ENCODE measurements at places on chromosomes 4 and X.

GRCh38 chr4:182065255-182065654 lies 177.9 kb upstream of the TENM3 start:
- no peak for DNase-seq

- DNase-seq, result no peak
These were observed 481.9 kb downstream of the ACTRT1 start for GRCh38 chrX:127570276-127570675.

- no peak for DNase-seq
These were observed 295.4 kb downstream of the CFAP47 start for GRCh38 chrX:36214924-36215323.

DNA sequence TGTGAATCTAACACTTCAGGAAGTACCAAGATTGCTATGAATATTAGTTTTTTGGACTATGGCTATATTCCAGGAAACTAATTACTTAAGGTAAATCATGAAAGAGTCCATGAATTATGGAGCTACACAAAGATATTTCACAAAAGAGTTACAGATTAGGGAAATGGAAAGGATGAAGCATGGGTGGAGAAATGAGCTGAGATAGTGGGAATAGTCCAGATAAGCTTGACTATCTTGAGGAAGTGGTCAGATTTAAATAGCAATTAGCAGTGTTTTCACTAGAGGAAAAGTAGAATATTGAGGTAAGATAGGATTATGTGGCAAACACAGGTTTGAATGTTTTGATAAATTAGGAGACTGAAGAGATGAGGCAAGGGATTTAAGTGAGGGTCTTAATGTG lies 42.1 kb upstream of the C1GALT1C1 start:
- no peak for DNase-seq

DNA sequence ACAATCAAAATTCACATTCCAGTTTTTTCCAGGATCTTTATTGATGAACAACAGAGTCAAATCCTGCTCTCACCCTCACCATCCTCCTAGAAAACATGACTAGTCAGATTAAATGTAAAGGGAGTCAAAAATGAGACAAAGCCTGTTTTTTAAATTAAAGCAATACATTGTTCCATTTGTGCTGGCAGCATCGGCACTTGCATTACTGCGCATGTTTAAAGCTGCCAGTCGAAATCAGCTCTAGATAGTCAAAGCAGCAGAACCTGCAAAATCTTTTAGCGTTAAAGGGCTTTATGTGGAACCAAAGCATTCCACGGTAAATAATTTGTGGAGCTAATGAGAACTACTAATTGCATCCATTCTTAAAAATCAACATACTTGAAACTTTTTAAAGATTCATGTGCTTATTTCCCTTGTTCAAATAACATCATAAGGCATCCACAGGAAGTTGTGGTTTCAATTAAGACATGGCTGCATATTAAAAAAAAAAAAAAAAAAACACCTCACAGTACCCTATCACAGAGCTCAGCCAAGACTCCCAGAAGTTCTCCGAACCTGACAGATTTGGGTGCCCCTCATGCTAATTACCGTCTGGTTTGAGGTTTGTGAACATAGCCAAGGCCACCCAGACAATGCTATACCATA lies 82.2 kb downstream of the SH3KBP1 start:
- DNase-seq, result peak; percentile 43

GRCh38 chrX:68375803-68376202 lies 57.5 kb downstream of the OPHN1 start:
- DNase-seq, result no peak

DNA sequence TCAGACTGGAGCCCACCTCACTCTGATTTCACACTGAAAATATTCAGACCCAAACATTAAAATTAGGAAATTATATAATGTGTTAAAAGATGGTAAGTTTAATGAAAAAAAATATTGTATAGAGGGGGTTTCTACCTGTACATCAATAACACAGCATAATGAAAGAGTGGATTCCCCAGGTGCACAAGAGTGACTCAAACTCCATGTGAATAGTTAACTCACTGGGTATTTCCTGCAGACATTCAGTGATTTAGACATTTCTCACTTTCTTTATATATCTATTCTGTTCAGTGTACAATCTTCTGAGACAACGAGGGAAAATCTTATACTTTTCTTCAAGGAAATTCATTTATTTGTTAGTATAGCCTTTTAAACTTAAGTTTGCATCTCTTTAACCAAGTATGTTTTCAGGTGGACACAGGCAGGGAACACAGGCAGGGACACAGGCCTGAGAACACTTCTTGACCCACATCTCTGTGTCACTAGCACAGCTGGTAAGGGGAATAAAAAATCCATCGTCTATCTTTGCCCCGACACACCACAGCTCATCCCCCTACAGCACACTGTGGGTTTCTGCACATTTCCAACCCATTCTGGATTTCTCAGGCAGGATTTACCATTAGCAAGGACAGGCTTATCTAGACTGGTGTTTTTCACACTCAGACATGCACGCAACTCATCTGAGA lies 525.5 kb upstream of the BOD1L1 start:
- DNase-seq, result no peak

- DNase-seq, result no peak
These were observed 105.8 kb downstream of the NFKB1 start for GRCh38 chr4:102606846-102607450.

DNA sequence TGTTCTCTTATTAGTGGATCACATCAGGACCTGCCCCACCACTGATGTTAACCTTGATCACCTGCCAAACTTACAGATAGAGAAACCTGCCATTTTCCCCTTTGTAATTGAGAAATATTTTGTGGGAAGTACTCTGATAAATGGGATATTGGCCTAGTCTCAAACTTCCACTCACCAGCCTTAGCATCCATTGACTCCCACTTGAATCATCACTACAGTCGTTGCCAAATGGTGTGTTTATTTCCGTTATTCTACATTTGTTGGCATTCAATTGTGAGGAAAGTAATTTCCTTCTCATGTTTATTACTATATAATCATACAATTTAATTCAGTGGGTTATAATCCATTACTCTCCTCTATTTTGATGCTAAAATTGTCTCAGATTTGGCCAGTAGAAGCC lies 156.4 kb upstream of the CXCL13 start:
- no peak for DNase-seq

DNA sequence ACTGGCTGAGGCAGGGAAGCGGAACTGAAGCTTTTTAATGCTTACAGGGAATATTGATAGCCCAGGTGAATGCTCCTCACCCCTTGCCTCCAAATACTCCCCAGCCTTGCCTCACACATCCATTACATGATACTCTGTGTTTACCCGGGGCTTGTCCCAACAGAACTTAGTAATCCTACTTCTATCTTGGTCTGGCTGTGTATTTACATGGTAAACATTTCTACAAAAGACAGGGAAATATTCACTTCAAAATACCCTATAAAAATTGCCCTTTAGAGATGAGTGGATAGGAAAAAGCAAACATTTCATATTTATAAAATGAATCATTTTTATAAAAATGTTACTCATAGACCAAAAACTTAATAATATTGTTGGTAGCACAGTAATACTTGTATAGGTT lies 120.1 kb downstream of the NHS start:
- no peak for DNase-seq

DNA sequence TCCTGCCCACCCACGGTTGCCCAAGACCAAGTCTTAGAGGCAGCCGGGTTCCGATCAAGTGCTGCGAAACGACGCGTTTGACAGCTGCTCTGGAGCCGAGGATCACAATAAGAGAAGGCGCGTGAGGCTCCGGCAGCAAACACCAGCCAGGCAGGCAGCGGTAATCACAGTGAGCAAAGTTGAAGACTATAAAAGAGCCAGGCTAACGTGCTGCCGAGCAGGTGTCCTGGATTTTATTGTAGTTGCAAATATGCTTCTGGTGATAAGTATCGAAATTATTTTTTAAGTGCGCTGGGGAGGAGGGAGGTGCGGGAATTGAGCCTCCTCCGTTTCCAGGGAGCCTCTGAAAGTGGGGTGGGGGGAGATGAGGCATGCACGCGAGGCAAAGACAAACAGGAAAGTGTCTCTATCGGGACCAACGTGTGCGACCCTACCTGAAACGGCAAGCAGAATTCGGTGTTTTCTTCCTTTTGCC lies 590 bp downstream of the GABRA2 start:
- no peak for DNase-seq

DNA sequence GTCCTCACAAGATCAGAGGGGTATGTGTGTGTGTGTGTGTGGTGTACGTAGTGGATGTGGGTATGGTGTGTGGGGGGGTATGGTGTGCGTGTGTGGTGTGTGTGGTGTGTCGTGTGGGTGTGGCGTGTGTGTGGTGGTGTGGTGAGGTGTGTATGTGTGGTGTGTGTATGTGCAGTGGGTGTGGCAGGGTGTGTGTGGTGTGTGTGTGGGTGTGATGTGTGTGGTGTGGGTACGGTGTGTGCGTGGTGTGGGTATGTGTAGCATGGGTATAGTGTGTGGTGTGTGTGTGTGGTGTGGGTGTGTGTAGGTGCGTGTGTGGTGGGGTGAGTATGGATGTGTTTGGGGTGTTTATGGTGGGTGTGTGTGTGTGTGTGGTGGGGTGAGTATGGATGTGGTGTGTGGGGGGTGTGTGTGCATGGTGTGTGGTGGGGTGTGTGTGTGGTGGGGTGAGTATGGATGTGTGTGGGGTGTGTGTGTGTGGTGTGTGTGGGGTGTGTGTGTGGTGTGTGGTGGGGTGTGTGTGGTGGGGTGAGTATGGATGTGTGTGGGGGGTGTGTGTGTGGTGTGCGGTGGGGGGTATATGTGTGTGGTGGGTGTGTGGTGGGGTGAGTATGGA lies 182.0 kb downstream of the PALLD start:
- DNase-seq, result no peak

DNA sequence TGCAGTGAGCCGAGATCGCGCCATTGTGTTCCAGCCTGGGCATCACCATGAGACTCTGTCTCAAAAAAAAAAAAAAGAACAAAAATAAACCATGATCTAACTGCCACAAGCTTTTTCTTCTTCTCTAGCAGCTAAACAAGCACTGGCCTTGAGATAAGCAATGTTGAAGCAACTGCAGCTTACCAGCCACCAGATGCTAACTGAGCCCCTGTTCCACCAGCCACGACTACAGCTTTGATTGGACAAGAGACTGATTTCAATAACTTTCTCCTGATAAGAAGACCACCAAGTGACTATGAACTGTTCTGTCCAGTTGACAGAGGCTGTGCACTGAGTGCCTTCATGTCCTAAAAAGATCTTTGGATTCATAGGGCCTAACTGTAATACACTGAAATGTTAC lies 58.5 kb downstream of the DCTD start:
- DNase-seq, result no peak

DNA sequence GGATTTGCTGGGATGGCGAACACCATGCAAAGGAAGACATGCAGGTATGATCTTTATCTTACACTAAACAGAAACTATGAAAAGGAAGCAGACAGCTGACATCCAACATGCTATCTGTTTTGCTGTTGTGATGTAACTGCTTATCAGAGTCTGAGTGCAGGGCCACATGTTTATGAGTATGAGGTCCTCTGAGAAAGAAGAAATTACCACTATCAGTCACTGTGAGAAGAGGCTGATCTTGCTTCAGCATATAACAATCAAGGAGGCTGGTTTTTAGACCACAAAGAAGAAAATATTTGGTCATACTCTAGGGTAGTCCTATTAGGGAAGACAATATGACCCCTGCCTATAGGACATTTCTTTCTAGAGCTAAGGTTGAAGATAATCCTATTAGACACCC lies 18.5 kb downstream of the CLGN start:
- DNase-seq, result no peak

DNA sequence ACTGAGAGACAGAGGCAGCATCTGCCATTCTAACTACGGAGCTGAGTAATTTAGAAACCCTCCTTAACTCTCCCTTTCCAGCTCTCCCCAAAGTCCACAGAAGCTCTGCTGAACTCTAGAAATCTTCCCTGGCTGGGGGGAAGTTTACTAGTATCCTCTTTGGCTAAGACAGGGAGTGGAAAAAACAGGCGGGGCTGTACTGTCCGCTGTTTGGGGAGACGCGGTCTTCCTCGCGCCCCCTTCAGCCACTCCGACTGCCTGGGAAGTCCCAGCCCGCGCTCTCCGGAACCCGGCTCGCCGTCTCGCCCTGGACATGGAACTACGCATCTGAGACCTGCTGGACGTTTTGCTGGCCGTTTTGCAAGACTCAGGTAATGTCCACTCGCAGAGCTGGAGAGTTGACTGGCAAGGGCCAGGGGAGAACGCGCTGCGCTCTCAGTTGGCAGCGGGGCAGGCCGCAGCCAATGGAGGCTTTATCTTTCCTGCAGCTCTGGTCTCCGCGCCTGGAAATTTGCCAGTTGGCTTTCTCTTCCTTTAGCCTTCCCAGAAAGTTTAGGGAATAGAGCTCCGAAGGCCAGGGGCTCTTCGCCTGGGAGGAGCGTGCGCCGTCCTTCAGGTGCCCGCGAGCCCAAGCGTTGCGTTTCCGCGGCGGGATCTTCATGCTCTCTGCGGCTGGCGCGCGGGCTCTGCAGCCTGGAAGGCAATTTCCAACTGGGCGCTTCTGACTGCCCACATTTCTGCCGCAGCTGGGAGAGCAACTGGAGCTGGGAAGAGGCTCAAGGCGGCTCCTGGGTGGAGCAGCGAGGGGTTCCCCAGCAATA lies 892 bp downstream of the IL1RAPL2 start:
- no peak for DNase-seq

DNA sequence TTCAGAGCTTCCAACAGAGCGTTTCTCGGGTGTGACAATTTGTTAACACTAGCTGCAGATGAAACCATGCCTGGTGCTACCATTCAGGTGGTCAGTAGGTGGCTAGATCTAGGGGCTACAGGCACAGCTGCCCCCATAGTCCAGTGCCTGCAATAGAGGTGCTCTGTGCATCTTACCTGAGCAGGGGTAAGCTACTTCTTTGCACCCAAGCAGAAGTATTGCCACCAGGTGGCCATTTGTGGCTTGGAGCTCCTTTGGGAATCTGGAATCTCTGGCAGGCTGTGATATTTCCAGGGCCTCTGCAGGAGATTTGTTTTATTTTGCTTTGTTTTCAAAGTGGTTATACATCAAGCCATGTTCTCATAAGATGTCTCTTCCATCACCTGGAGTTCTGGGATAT lies 170.7 kb upstream of the PUDP start:
- no peak for DNase-seq

- DNase-seq, result no peak
These were observed 32.5 kb upstream of the ZNF185 start for GRCh38 chrX:152865232-152865920.

- no peak for DNase-seq
These were observed 91.9 kb upstream of the BCOR start for GRCh38 chrX:40189637-40190036.

- no peak for DNase-seq
These were observed 93.5 kb downstream of the TNIP2 start for GRCh38 chr4:2662598-2662997.

DNA sequence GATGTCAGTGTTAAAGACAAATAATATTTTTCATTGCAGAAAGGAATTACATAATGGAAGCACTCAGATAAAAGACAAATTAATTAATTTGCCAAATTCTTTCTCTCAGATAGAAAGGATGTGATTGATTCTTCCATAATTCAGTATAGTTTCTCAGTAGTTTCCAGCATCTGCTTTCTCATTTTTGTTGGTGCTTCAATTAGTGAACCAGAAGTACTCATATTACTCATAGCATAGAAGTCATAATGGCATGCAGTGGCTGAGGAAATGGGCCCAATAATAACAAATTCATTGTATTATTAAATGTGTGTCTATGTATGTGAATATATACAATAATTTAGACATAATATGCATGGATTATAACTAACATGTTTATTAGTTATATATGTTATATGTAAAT lies 393.3 kb upstream of the TRAM1L1 start:
- no peak for DNase-seq

GRCh38 chrX:13028871-13029636 lies 15.4 kb downstream of the FAM9C start:
- DNase-seq, result peak; percentile 16

GRCh38 chr4:82968972-82969371 lies 41.7 kb downstream of the LIN54 start:
- DNase-seq, result no peak

- DNase-seq, result no peak
These were observed 955.2 kb downstream of the FSTL5 start for GRCh38 chr4:161208564-161208963.

All from skin of body (tissue), 3 donors.